ENCODE measurements at places on chromosomes 11 and 22.
A peak's percentile ranks its signal among the peaks of the same experiment; 100 is the strongest.

DNA sequence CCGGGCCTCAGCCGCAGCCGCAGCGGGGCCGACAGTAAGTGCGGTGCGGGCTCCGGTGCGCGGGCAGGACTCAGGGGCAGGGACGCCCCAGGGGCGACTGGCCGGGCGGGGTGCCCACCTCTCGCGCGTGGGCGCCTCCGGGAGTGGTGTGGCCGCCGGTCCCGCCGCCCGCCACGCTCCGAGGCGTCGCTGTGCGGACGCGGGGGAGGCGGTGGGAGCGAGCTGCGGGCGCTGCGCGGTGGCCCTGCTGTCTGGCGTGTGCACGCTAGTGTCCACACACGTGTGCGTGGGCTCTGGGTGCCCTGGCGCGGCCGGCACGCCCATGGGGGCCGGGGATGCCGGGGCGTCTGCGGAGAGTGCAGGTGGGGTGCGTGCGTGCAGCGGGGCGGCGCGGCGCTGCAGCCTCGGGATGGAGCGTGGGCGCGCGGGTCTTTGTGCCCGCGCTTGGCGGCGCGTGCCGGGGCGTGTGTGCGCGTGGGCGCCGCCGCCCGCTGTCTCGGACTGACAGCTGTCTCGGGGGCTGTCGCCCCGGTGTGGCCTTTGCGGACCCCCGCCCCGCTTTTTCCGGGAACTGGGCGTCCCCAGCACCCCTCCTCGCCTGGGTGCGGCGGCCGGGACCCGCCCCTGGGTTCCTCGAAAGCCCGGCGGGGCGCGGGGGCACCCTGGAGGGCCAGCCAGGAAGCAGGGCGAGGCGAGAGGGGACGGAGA lies 804 bp downstream of the KCNK4 start:
- DNase-seq, result no peak

- DNase-seq, result peak; percentile 86
Observed at GRCh38 chr11:34651551-34651950, 30.7 kb downstream of the EHF start.

DNA sequence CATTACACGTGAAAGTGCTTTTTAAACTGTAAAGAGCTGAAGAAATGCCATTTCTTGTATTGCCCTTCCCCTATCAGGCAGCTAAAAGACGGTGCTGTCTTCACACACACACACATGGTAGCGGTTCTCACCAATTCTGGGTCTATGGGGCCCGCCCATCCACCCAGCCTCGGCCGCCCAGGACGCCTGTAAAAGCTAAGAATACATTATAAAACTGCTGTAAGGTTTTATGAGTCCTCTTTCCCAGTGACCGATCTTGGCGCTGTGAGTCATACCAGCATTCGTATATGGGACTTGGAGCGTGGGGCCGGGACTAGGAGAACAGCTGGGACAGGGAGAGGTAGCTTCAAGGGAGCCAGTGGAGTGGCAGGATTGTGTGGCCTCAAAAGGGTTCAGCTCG lies 149.7 kb upstream of the CADM1 start:
- no peak for DNase-seq

GRCh38 chr11:46461461-46461927 lies 69.9 kb upstream of the CHRM4 start:
- no peak for DNase-seq

GRCh38 chr11:29507376-29507775 lies 509.5 kb downstream of the KCNA4 start:
- DNase-seq, result no peak

- DNase-seq, result no peak
Observed at GRCh38 chr22:23498811-23499798, 81.0 kb downstream of the IGLL1 start.

GRCh38 chr11:106473089-106473722 lies 395.7 kb downstream of the AASDHPPT start:
- peak; percentile 88 for DNase-seq

DNA sequence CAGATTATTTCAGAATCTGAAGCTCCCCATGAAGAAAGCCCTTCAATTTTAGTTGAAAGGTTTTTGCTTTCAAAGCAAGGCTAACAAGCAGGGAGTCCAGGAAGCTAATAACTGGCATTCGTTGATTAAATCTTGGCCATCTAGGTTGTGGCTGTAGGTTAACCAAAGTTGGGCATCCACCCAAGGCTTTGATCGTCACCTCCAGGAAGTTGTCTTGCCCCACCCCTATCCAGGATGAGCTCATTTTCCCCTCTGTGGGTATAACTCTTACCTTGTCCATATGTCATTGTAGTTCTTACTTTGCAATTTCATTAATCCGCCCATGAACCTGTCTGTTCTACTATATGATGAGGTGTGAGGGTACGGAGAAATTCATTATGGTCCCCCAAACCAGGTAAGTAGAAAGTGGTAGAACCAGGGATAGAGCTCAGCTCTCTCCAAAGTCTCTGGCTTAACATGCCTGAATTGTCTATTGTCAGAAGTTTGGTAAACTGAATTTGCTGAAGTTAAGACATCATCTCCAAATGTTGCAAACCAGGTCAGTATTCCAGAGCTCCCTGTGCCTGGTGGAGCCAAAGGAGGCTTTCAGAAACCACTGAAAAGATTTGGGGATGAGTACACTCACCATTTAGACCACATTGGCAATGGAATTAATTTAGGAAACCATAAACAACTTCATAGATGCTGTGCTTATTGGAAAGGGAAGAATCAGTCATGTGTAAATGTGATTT lies 97.1 kb downstream of the CD44 start:
- no peak for DNase-seq

Data from kidney capillary endothelial cell (primary cell).